Stimulated activated CD4-positive, alpha-beta T cell treated with anti-CD3 and anti-CD28 coated beads, TNF-alpha, amount 100 ng/mL, for 24 hours (primary cell): ENCODE measurements at places on chromosomes 2 and 18.

GRCh38 chr2:109212836-109213563 is 84.0 kb downstream of the SH3RF3 start:
- no peak for DNase-seq

DNA sequence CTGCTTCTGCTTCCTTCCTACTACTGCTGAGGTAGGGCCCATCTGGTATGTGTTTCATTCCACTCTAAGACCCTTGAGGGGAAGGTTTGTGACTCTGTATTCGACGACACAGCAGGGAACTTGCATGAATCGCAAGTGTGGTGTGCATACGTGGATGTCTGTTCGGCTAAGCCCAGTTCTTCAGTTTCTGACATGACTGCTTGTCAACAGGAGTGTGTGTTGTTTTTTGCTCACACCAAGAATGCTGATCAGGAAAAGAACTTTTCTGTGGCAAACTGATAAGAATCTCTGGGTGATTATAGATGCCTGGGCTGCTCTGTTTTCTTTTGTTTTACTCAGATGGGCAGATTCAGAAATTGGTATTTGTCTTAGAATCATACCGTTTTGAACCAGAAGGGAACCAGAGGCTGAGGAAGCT is 22.0 kb downstream of the TNFRSF11A start:
- DNase-seq: no peak

GRCh38 chr2:150866431-150866830 is 379.0 kb upstream of the RND3 start:
- no peak for DNase-seq

GRCh38 chr2:238692562-238692961 is 155.3 kb upstream of the TWIST2 start:
- DNase-seq: no peak
